Activated CD4-positive, CD25-positive, alpha-beta regulatory T cell treated with anti-CD3 and anti-CD28 coated beads, Interleukin-2, amount 50 U/mL, for 24 hours (primary cell): ENCODE measurements at places on chromosomes 4 and X.

GRCh38 chrX:100995469-100995868, 26.0 kb downstream of the ARL13A start:
- ATAC-seq = no peak

- ATAC-seq = no peak
Observed at GRCh38 chrX:70313503-70313902, 23.6 kb downstream of the KIF4A start.

DNA sequence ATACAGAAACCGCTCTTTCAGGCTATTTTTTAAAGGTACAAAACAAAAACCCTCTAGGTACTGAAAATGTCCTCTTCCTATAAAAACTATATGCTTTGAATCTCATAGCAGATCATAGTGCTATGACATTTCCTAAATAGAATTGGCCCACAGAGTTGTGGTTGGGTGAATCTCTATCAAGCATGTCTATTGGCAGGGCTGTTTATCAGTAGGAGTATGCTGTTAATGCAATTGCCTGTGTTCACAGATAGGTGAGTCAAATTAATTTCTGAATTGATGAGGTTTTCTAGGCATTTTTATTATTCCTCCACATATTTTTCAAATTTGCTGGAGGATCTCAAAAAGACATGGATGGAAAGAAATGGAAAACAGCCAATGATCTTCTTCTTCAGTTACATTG, 73.9 kb downstream of the QRFPR start:
- ATAC-seq = no peak

DNA sequence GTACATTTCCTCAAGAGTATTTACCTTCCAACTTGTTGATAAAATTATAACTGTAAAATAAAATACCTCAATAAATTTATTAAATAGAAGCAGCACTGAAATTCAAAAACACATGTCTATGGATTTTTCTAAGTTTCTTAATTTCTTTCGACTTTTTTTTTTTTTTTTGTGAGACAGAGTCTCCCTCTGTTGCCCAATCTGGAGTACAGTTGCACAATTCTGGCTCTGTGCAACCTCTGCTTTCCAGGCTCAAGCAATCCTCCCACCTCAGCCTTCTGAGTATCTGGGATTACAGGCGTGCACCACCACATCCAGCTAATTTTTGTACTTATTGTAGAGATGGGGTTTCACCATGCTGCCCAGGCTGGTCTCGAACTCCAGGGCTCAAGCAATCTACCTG, 79.8 kb downstream of the IQCM start:
- ATAC-seq = no peak

GRCh38 chr4:74056114-74056857, 17.8 kb upstream of the CXCL3 start:
- ATAC-seq = no peak
